Endothelial cell (in vitro differentiated cells): ENCODE measurements at places on chromosomes 2 and 18. TPM values are rescaled to one million over a fixed set of nuclear protein-coding genes. Genes with fewer than 3 reads are reported as not detected.

- no peaks in the 10 kb centered on the region for H3K36me3 ChIP-seq
- no peaks in the 10 kb centered on the region for H3K27me3 ChIP-seq
- H3K4me1 ChIP-seq, result no peaks in the 10 kb centered on the region
Observed at GRCh38 chr18:7482342-7482741, 84.8 kb upstream of the PTPRM start.

DNA sequence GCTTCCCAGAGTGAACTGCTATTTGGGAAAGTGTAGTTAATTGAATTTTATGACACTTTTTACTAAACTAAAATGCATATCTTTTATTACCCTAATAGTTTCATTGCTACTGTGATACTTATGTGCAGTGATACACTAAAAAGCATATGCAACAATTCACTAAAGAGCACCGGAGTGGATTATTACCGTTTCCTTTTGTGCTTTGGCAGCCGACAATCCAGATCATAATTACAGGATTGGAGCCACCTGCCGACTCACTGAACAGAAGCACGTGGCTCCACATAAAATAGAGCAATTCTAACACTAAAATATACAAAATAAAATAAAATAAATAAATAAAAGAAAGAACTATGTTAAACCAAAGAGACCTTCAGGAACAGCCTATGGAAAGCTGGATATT lies 583.4 kb downstream of the NRXN1 start:
- H3K27ac ChIP-seq, result no peak overlapping the region
- no peaks in the 10 kb centered on the region for H3K27me3 ChIP-seq
- peaks cover 7% of the 10 kb centered on the region for H3K4me1 ChIP-seq

- no peak overlapping the region for H3K4me3 ChIP-seq
- H3K36me3 ChIP-seq, result peaks cover 6% of the 10 kb centered on the region
- DNase-seq, result no peak
- H3K4me1 ChIP-seq, result no peaks in the 10 kb centered on the region
Observed at GRCh38 chr2:121159291-121160071, 125.5 kb downstream of the TFCP2L1 start.

SAG gene
- not detected for total RNA-seq

FMNL2 gene
- total RNA-seq, result 41.7 TPM

KCNE4 gene
- 0.46 TPM for total RNA-seq
